Right ventricle myocardium superior (tissue), 1 donor: ENCODE measurements at places on chromosomes 2 and 18.
A peak's percentile ranks its signal among the peaks of the same experiment; 100 is the strongest.

DNA sequence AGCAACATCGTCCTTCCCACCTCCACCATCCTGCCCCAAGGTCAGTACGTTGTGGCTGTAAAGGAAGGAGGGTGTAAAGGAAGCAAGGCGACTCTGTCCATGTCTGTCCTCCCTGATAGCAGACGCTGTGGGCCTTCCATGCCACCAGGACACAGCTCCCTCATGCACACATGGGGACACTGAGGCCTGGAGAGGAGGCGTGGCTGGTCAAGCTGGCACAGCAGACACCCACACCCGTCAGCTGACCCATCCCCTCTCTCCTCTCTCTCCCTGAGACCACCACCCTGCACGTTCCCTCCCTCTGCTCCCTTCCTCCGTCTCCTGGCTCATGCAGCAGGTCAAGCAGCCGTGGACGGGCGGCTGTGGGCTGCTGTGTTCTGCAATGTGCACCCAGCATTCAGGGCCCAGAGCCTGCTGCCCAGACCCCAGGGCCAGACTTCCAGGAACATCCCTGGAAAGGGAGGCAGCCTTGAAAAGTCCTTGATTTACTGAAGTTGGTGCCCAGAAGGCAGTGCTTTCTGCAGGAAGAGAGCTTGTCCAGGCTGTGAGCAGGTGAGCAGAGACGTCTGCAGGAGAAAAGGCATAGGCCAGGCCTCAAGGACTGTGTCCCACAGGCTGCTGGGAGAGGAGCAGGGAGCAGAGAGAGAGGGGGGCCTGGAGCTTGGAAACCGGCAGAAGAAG lies 133.6 kb downstream of the DDX1 start:
- DNase-seq: no peak

- no peak for DNase-seq
Observed at GRCh38 chr2:169290433-169290832, 71.9 kb downstream of the LRP2 start.

- no peak for DNase-seq
Observed at GRCh38 chr2:206062724-206063123, 23.2 kb downstream of the INO80D start.

DNA sequence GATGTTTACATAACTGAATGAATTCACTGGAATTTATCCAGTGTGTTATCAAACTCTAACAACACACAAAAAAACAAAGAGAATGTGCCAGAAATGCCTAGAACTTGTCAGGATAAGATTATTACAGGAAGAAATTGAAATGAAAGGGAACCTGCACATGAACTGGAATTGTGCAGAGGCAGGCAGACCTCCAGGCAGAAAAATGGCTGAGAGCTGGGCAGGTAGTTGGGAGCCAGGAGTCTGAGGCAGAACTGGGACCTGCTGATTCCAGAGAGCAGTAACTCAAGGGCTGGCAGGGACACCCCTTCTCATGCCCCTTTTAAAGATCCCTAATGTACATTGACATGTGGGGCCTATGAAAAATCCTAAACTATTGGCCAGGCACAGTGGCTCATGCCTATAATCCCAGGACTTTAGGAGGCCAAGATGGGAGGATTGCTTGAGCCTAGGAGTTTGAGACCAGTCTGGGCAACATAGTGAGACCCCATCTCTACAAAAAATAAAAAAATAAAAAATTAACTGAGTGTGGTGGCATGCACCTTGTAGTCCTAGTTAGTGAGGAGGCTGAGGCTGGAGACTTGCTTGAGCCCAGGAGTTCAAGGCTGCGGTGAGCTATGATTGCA lies 674 bp upstream of the SP110 start:
- no peak for DNase-seq

DNA sequence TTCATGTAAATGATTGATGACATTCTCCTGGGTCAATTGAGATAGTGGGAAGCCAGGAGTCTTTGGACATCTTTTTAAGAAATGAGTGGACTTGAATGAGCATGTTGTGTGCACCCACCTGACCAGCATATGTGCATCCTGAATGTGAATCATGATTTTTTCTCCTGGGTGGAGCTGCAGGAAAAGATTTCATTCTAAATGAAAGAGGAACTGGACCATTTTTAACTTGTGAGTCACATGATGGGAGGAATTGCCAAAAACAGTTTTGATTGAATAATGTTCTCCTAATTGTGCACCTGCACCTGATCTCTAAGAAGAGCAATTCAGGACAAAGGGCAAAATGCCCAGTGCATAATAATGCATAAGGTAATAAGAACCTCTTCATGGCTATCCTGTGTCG lies 32.3 kb downstream of the COPS8 start:
- no peak for DNase-seq

- no peak for DNase-seq
Observed at GRCh38 chr18:73118121-73118816, 250.5 kb upstream of the NETO1 start.

DNA sequence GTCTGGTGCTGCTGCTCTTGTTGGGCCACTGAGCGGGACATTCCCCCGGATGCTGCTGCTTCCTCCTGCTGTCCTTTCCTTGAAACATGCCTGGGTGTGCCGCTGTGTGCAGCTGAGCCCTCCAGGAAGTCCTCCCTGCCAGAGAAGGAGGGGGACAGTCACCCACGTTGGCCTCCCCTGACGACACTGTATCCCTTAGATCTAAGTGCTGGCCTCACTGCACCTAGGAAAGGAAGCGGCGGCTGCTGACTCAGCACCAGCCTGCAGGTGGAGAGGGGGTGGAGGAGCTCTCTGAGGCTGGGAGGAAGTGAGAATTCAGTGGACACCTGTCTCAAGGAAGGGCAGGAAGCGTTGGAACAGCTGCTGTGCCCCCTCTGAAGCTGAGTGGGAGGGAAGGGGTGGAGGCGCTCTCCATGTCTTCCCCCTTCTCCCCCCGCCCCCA lies 239.8 kb downstream of the HAUS1 start:
- peak; percentile 65 for DNase-seq

DNA sequence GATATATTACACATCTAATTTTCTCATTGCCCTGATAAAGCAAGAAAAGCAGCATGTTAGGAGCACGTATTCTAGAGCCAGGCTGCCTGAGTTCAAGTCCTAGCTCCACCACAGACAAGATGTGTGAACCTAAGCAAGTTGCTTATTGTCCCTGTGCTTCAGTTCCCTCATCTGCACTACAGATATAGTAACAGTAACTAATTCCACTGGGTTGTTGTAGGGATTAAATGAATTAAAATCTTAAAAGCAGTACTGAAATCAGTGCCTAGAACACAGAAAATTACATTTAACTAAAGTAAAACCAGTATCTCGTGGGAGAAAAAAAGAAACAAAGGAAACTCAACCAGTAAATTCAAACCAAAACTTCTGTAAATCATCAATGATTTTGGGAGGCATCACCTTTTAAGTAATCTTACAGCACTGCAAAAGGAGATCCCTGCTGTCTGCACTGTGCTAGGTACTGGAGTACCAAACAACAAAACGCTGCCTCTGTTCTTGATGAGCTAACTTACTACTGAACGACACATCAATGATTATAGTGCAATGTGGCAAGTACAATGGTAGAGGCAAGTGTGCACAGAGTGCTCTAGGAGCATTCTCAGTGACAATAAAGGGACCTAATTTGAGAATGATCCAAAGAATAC lies 7.9 kb downstream of the MAP3K2 start:
- DNase-seq: no peak

DNA sequence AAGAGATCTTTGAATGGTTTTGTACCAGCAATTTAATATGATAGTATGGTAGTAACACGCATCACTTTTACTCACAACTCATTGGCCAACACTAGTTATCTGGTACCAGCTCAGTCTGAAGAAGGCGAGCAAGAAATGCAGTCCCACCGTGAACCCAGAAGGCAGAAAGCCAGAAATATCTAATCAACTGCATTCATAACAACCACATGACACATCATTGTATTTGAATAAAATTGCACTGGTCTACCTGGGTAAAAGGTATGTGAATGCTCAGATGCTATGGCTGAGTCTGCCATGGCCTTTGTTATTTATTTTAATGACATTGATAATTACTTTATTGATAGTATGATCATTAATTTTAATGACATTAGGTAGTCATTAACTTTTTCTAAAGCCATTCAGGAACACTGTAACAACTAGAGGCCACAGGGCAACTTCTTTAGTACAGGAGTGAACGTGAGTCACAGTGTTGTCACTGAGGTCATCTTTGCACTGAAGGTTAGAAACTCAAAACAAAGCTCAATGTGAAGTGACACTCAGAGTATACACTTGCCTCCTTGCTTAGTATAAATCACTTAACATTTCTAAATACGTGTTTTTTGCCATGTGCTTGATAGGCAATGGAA lies 475.6 kb upstream of the TNP1 start:
- no peak for DNase-seq

- DNase-seq: no peak
Observed at GRCh38 chr2:20983844-20984243, 60.0 kb downstream of the APOB start.

DNA sequence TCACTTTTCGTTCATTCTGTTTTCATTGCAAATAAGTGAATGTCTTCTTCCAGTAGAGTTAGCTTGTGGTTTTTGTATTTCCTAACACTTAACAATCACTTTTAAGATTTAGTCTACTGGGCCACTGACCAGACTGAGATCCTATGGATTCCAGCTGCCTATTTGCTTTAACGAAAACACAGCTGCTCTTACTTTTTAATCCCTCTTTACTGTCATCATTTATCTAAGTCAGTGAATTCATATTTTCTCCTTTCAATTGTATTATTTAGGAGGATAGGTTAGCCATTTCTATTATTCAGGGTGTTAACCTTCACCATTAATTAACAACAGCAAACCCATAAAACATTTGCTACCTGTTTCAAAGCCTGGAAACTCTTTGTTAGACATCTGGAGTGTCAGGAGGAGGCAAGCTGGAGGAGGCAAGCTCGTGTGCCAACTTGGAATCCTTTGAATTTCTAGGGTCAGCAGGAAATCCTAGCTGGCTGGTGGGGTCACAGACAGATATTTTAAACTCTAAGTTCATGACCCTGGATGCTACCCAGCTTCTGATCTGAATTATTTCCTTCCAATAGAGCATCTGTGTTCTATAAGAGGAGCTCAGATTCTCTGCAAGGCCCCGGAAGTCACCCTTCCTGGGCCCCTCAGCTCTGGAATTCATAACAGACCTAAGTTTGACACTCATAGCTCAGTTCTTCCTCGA lies 385.3 kb downstream of the RBM43 start:
- DNase-seq: no peak

- DNase-seq: no peak
Observed at GRCh38 chr2:186852508-186852907, 3.5 kb upstream of the ZSWIM2 start.
